Inflammatory macrophage (primary cell): ENCODE measurements at places on chromosomes 3 and 15.
A peak's percentile ranks its signal among the peaks of the same experiment; 100 is the strongest.

GRCh38 chr3:29334706-29335105 lies 53.8 kb downstream of the RBMS3 start:
- DNase-seq = no peak

DNA sequence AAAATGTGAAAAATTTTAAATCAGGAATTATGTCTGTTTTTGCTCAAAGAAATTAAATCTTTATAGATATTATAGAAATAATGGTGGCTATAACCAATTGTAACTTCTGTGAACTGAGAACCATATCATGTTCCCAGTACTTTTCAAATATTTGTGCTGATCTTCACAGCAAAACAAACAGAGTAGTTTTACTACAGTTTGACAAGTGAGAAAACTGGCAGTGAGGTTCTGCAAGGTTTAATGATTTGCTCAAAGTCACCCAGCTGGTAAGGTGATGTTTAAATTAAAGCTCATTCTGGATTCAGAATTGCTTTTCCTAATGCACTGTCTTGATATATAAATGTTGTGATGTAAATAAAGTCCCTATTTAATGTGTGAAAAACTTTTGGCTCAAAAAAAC lies 22.0 kb upstream of the SPTSSB start:
- DNase-seq = no peak

DNA sequence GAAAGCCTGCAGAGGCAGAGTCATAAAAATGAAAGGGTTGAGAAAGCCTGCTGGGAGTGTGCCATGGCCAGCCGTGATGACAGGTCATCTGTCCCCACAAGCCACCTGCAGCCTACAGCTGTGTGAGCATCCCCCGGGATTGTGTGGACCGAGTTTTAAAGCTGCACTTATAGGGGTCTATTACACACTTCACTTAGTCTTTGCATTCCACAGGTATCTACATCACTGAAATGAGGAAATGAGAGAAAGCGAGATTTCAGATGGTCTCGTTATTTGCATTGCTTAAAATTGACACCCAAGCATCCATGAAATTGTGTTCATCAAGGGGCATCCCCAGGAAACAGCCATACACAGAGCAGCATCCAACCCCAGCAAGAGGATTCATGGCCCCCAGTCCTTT lies 137.6 kb upstream of the TRIM42 start:
- DNase-seq = no peak

DNA sequence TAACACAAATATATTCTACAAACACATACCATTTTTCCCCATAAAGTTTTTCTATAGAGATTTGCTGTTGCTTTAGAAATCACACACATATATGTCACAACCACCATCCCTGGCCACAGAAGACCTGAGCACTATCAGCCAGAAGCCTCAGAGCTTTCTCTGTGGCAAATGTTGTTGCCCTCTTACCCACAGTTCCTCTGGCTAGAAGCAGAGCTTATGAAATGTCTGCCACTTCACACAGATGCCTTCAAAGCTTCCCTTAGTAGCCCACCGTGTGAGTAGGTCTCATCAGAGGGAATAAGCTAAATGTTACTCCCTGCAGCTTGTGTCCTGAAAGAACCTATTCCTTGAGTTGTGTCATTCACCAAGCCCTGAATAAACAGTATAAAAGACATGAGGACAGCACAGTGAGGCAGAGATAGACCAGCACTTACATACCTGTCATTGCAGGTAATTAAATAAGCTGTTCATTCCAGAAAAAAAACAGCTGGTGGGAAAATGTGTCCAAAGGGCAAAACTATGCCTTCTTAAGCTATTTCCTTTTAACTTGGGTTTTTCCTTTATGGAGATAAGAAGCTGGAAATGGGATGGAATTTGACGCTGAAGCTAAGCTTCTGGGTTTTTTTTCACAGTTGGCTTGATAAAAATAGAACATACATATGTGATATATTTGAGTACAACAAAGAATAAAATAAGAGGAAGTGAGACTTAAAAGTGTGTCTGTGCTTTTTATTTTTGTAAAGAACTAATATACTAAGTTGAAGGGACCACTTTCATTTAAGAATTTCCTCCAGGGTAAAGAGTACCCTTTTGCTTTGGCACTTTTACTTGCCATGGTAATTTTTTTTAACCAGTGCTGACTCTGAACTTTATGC lies 391.4 kb downstream of the KCNH8 start:
- no peak for DNase-seq

DNA sequence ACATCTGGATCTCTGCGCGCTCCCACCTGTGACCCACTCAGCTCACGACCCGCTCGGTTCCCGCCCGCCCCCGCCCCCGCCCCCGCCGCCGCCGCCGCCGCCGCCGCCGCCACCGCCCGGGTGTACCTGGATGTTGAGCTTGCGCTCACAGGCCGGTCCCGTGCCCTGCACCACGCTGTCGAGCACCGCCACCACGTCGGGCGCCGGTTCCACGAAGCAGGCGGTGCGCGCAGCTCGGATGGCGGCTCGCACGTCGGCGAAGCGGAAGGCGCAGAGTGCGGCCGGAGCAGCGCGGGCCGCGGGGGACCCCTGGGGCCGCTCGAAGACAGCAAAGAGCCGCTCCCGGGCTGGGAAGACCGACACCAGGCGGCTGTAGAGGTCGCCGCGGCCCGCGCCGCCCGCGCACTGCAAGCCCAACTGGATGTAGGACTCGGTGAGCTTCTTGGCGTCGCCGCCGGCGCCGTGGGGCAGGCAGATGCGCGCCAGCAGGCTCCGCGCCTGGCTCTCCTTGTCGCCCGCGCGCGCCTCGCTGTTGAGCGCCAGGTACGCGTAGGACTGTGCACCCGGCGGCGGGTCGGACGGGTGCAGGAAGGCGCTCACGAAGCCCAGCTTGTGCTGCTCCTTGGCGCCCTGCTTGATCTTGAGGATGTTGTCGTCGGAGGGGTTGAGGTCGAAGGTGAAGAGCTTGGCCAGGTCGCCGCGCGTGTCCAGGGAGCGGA lies 1.1 kb downstream of the PLXND1 start:
- peak; percentile 44 for DNase-seq

GRCh38 chr3:12663401-12663935 lies 449 bp downstream of the RAF1 start:
- DNase-seq = peak; percentile 29

DNA sequence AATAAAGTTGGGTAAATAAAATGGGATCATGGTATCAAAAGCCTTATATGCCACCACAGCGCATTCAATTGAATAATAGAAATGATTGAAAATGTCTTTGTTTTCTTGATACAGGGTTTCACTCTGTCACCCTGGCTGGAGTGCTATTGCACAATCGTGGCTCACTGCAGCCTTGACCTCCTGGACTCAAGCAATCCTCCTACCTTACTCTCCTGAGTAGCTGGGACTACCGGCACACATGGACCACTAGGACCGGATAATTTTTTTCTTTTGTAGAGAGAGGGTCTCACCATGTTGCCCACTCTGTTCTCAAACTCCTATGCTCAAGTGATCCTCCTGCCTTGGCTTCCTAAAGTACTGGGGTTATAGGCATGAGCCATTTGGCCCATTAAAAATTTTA lies 33.8 kb upstream of the BBX start:
- DNase-seq = no peak

DNA sequence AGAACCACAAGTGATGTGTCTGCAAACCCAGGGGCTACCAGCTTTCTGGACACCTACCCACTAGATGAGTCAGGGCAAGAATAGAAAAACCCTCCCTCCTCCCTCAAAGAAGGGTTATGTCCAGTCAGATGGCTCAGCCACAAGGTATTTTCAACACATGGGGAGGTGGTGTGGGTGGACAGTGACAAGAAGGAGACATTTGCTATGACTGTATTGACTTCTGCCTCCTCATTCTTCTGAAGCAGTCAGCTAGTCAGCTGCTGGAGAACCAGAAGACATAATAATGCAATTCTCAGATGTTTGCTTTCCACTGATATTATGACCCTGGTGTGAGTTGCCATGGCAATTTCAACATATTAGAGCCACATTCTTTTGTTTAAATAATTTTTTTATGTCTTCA lies 66.7 kb upstream of the GOLGA8B start:
- DNase-seq = peak; percentile 94

- no peak for DNase-seq
These were observed 29.3 kb downstream of the AVEN start for GRCh38 chr15:34009656-34010055.

- no peak for DNase-seq
These were observed 25.3 kb downstream of the BFSP2 start for GRCh38 chr3:133424937-133425869.

DNA sequence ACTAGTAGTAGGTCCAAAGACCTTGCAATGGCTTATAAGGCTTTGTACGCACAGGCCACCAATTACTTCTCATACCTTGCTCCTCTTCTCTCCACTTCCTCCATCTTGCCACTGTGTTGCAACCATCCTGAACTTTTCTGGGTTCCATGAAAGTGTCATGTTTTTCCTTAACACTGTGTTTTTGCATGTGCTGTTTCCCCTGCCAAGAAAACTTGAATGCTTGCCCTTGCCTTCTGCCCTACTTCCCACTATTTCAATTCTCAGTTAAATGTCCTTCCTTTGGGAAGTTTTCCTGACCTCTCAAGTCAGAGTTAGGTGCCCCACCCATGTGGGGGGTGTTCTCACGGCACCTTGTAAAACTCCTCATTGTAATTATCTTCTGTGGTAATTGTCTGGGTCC lies 182.8 kb downstream of the THRB start:
- DNase-seq = no peak
